GM12865 (cell line): ENCODE measurements at places on chromosomes 7 and 10.
A peak's percentile ranks its signal among the peaks of the same experiment; 100 is the strongest.

- DNase-seq, result no peak
These were observed 23.5 kb downstream of the NPFFR1 start for GRCh38 chr10:70260259-70260658.

GRCh38 chr7:24214670-24215069 is 69.3 kb upstream of the NPY start:
- no peak for DNase-seq

GRCh38 chr7:111098011-111098925 is 7.3 kb downstream of the LRRN3 start:
- peak; percentile 55 for DNase-seq

DNA sequence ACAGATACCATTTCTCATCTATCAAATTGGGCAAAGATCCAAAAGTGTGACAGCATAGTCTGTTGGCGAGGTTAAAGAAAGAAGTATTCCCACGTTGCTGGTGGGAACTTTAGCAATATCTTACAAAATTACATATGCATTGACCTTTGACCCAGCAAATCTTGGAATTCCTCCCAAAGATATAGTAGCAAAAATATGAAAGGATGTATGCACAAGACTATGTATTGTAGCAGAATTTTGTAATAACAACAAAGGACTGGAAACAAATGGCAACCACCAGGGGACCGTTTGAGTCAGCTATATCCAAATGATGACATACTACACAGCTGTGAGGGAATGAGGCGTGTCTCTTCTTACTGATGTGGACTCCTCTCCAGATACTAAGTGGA is 50.2 kb downstream of the KCNH2 start:
- DNase-seq, result no peak

DNA sequence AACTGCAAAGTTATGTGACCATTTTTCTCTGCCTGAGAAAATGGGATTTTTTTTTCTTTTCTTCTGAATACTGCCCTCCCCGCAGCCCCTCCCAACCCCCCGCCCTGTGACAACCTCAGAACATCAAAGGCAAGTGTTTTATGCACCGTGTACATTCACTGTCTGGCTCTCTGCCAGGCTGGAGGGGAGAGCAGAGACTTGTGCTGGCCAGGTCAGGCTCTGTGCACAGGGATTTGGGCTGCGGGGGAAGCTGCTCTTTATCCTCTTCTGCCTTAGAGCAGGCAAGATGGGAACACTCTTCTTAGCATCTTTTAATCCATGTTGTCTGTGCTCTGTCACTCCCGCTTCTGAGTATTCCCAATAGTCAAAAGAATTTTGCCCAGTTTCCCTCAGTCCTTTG is 195.1 kb downstream of the CCSER2 start:
- DNase-seq, result no peak

DNA sequence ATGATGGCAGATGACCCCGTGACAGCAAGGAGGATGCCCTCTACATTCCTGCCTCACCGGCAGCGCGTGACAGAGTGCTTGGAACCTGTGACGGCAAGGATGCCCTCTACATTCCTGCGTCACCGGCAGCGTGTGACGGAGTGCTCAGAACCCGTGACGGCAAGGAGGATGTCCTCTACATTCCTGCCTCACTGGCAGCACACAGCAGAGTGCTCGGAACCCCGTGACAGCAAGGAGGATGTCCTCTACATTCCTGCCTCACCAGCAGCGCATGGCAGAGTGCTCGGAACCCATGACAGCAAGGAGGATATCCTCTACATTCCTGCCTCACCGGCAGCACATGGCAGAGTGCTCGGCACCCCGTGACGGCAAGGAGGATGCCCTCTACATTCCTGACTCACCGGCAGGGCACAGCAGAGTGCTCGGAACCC is 231.0 kb downstream of the DIP2C start:
- no peak for DNase-seq

DNA sequence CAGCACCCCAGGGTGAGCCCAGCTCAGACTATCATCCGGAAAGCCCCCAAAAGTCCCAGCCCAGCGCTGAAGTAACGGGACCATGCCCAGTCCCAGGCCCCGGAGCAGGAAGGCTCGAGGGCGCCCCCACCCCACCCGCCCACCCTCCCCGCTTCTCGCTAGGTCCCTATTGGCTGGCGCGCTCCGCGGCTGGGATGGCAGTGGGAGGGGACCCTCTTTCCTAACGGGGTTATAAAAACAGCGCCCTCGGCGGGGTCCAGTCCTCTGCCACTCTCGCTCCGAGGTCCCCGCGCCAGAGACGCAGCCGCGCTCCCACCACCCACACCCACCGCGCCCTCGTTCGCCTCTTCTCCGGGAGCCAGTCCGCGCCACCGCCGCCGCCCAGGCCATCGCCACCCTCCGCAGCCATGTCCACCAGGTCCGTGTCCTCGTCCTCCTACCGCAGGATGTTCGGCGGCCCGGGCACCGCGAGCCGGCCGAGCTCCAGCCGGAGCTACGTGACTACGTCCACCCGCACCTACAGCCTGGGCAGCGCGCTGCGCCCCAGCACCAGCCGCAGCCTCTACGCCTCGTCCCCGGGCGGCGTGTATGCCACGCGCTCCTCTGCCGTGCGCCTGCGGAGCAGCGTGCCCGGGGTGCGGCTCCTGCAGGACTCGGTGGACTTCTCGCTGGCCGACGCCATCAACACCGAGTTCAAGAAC is 1.1 kb downstream of the VIM start:
- peak; percentile 56 for DNase-seq

DNA sequence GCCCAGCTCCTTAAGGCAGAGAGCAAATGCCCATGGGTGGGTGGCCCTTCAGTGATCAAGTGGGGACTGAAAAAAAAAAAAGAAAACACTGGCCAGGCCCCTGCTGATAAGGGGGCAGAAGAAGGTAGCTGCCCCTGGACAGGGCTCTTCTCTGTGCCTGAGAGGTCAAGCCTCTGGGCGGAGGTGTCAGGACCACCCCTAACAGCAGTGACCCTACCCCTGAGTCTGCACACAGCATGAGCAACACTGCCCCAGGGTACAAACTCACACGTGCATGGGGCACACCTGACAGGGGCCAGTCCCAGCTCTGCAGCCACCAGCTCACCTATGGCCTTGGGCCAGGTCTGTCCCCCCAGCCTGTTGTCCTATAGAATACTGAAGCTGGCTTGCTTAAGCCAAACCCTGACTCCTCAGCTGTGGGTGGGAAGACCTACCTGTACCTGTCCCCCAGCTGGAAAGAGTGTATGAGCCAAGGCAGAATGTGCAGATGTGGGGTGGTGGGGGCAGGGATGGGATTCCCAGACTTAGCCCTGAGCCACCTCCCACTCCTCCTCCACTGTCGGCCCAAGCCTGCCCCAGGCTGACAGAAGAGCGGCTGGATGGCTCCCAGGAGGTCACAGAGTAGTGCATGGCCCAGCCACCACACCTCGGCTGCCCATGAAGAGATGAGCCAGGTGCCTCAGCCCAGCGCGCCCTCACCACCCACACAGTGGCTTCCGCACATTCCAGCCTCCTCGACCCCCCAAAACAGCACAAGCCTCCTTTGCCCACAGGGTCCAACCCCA is 23.7 kb downstream of the KCNH2 start:
- no peak for DNase-seq
